Immature natural killer cell (primary cell): ENCODE measurements at places on chromosomes 12 and 14.
A peak's percentile ranks its signal among the peaks of the same experiment; 100 is the strongest.

DNA sequence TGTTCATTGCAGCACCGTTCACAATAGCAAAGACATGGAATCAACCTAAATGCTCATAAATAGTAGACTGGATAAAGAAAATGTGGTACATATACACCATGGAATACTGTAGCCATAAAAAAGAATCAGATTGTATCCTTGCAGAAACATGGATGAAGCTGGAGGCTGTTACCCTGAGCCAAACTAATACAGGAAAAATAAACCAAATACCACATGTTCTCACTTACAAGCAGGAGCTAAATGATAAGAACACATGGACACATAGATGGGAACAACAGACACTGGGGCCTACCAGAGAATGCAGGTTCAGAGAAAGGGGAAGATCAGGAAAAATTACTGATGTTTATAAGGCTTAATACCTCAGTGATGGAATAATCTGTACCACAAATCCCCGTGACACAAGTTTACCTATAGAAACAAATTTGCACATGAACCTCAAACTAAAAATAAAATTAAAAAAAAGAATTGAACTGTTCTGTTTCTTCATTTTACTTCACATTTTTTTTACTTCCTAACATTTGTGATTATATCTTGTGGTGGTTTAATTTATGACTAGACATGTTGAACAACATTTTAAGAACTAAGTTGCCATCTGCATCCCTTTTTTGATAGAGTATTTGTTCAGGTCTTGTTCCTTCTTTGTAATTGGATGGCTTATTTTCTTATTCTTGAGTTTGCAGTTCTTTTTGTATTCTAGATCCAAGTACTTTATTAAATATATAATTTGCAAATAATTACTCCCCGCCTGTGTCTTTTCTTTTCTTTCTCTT lies 835.2 kb downstream of the FSCB start:
- H3K27ac ChIP-seq, result no peak overlapping the region
- no peak overlapping the region for H3K4me3 ChIP-seq
- H3K4me1 ChIP-seq, result no peaks in the 10 kb centered on the region
- peaks cover 6% of the 10 kb centered on the region for H3K36me3 ChIP-seq

DNA sequence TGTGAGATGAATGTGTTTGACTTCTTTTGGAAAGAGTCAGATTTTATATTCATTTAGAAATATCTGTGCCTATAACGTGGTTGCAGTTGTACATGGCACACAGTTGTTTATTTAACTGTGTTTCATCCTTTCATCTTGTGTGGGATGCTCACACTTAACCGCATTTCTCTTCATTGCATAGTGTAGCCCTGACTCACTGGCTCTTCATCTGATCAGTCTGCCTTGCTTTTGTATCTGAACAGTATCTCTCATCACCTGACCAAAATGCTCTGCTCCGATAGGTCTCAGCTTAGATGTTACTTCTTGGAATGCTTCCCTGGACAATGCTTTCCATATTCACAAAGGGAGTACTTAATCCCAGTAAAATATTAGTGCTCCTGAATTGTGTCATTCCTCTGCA lies 83.4 kb downstream of the PDE3A start:
- no peak overlapping the region for H3K4me3 ChIP-seq
- DNase-seq, result no peak
- no peaks in the 10 kb centered on the region for H3K4me1 ChIP-seq
- peaks cover 4% of the 10 kb centered on the region for H3K27me3 ChIP-seq
- no peak overlapping the region for H3K27ac ChIP-seq
- no peaks in the 10 kb centered on the region for H3K36me3 ChIP-seq

DNA sequence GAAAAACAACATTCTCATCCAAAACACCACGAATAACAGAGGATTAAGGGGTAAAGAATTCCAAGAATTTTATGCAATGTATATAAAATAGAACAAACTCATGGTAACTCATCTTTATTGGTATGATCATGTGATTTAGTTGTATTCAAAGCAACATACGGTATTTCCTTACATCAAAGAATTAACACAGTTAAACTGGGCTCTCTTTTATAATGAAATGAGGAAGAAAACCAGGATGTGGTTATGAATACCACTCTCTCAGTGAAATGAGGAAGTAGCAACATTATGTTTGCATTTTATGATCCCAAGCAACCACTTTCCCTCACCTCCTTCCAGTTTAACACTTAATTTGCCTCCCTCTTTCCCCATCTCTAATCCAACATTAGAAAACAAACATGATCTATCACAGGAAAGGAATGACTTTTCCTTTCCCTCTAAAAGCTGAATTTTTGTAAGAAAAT lies 22.9 kb downstream of the SPTLC2 start:
- peak overlapping the region; percentile 96 for H3K27ac ChIP-seq
- DNase-seq, result peak; percentile 40
- peaks cover 78% of the 10 kb centered on the region for H3K4me1 ChIP-seq
- peak overlapping the region; percentile 82 for H3K4me3 ChIP-seq
- peaks cover 20% of the 10 kb centered on the region for H3K36me3 ChIP-seq

GRCh38 chr12:49987625-49988303 lies 15.0 kb downstream of the AQP6 start:
- no peaks in the 10 kb centered on the region for H3K27me3 ChIP-seq
- no peak for DNase-seq
- H3K4me1 ChIP-seq, result no peaks in the 10 kb centered on the region
- no peak overlapping the region for H3K27ac ChIP-seq

GRCh38 chr14:69089046-69089445 lies 63.9 kb downstream of the DCAF5 start:
- peaks cover 6% of the 10 kb centered on the region for H3K36me3 ChIP-seq
- no peak overlapping the region for H3K27ac ChIP-seq
- peaks cover 11% of the 10 kb centered on the region for H3K4me1 ChIP-seq

GRCh38 chr14:50249136-50249775 lies 17.9 kb upstream of the SOS2 start:
- no peak overlapping the region for H3K27ac ChIP-seq
- no peak for DNase-seq
- no peaks in the 10 kb centered on the region for H3K27me3 ChIP-seq
- peaks cover 32% of the 10 kb centered on the region for H3K36me3 ChIP-seq

DNA sequence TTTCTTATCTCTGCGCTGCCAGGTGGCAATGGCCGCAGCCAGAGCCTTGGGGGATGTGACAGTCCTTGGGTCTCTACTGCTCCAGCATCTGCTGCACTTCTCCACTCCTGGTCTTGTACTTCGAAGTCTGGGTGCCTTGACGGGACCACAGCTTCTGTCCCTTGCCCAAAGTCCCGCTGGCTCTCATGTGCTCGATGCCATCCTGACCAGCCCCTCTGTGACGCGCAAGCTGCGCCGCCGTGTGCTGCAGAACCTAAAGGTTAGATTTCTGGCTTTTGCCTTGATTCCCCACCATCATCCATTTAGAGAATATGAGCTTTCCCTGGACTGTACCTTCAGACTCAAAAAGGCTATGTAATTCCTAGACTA lies 3.8 kb downstream of the CIDEB start:
- H3K27me3 ChIP-seq, result peaks cover 6% of the 10 kb centered on the region
- peaks cover 53% of the 10 kb centered on the region for H3K4me1 ChIP-seq
- no peak for DNase-seq
- H3K36me3 ChIP-seq, result peaks cover 36% of the 10 kb centered on the region
- no peak overlapping the region for H3K4me3 ChIP-seq
- no peak overlapping the region for H3K27ac ChIP-seq

- peaks cover 2% of the 10 kb centered on the region for H3K27me3 ChIP-seq
- H3K4me3 ChIP-seq, result no peak overlapping the region
- no peak overlapping the region for H3K27ac ChIP-seq
- DNase-seq, result no peak
- no peaks in the 10 kb centered on the region for H3K36me3 ChIP-seq
Observed at GRCh38 chr12:80805106-80805505, 88.4 kb downstream of the MYF5 start.

DNA sequence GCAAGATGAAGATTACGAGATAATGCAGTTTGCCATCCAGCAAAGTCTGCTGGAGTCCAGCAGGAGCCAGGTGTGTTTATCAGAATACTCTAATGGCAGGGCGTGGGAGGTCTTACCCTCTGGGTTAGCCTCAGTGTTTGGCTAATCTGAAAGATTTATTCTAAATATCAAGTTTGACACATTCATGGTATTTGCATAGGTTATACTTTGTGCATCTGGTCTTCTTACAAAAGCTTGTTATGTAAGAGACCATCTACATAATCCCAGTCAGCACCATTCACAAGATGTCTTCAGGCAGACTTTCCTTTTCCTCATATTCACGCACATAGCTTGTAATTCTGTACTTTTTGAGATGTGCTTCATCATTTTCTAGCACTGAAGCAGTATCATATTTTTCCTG lies 14.4 kb downstream of the C12orf76 start:
- H3K4me3 ChIP-seq, result no peak overlapping the region
- H3K36me3 ChIP-seq, result peaks cover 41% of the 10 kb centered on the region
- H3K27me3 ChIP-seq, result no peaks in the 10 kb centered on the region
- H3K4me1 ChIP-seq, result peaks cover 5% of the 10 kb centered on the region

DNA sequence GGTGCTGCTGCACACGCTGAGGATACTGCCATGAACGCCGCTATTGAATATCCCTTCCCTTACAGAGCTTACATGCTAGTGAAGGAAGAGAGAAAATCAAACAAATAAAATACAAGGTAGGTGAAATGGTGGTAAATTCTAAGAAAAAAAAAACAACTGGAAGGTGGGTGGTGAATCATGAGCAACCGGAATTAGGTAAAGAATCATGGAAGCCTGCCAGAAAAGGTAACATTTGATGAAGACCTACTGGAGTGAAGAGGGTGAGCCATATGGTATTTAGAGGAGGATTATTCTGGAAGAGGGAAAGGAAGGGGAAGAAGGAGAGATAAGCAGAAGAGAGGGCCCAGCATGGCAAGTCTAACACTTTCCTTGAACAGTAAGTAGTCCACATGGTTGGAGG lies 76.1 kb downstream of the LRIG3 start:
- no peak overlapping the region for H3K4me3 ChIP-seq
- H3K4me1 ChIP-seq, result no peaks in the 10 kb centered on the region
- no peaks in the 10 kb centered on the region for H3K27me3 ChIP-seq
- no peaks in the 10 kb centered on the region for H3K36me3 ChIP-seq

GRCh38 chr12:70721656-70722357 lies 84.6 kb upstream of the PTPRB start:
- no peak for DNase-seq
- H3K36me3 ChIP-seq, result no peaks in the 10 kb centered on the region
- no peak overlapping the region for H3K4me3 ChIP-seq
- no peaks in the 10 kb centered on the region for H3K27me3 ChIP-seq
- H3K27ac ChIP-seq, result peak overlapping the region; percentile 25

GRCh38 chr14:65966188-65966587 lies 520.0 kb upstream of the CCDC196 start:
- no peaks in the 10 kb centered on the region for H3K36me3 ChIP-seq
- H3K4me3 ChIP-seq, result no peak overlapping the region
- DNase-seq, result no peak
- H3K4me1 ChIP-seq, result no peaks in the 10 kb centered on the region

GRCh38 chr14:105767315-105767714 lies 240.9 kb downstream of the TMEM121 start:
- H3K27ac ChIP-seq, result no peak overlapping the region
- H3K27me3 ChIP-seq, result no peaks in the 10 kb centered on the region
- no peak for DNase-seq

- H3K36me3 ChIP-seq, result no peaks in the 10 kb centered on the region
- peak within 1 kb of the TSS; percentile 71 for H3K4me3 ChIP-seq
- DNase-seq, result no peak
- peaks cover 15% of the 10 kb centered on the region for H3K4me1 ChIP-seq
Observed at GRCh38 chr12:56020423-56021184, at the start of gene IKZF4. TSS of gene IKZF4 (plus strand) at chr12:56021043. CDS start at chr12:56021494, 451 bp downstream.

GRCh38 chr12:70070494-70071007 lies 172.7 kb upstream of the CNOT2 start:
- no peaks in the 10 kb centered on the region for H3K36me3 ChIP-seq
- H3K4me3 ChIP-seq, result no peak overlapping the region
- peaks cover 9% of the 10 kb centered on the region for H3K4me1 ChIP-seq

GRCh38 chr12:106136263-106136662 lies 2.5 kb downstream of the NUAK1 start:
- peak overlapping the region; percentile 52 for H3K4me3 ChIP-seq
- no peaks in the 10 kb centered on the region for H3K36me3 ChIP-seq
- H3K27me3 ChIP-seq, result peaks cover 22% of the 10 kb centered on the region
- peak; percentile 54 for DNase-seq

DNA sequence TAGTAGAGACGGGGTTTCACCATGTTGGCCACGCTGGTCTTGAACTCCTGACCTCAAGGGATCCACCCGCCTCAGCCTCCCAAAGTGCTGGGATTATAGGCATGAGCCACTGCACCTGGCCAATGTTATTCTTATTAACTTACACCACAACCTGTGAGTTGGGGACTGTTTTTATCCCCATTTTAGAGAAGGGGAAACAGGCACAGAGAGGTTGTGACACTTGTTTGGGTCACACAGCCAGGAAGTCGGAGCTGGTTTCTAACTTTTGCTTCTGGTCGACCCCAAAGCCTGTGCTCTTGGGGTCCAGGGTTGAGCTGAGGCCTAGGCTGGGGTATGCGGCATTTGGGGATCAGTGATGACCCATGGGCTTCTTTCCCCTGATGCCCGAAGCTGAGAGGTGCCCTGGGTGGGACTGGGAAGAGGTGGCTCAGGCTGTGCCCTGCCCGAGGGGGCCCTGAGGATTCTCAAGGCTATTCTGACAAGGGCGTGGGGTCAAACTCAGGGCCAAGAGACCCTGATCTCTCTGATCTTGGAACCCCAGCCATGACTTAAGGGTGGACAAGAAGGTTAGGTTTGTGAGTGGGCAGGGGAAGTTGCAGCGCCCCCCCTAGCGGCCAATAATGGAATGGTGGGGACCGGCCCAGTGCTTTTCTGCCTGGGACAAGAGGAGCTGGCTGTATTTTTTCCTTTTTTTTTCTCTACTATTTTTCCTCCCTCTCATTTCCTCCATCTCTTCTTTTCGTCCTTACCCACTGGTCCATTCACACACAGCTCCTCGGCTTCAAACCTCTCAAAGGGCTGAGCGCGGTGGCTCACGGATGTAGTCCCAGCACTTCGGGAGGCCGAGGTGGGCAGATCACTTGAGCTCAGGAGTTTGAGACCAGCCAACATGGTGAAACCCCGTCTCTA lies 3.0 kb downstream of the SDSL start:
- H3K4me1 ChIP-seq, result peaks cover 2% of the 10 kb centered on the region
- peaks cover 6% of the 10 kb centered on the region for H3K27me3 ChIP-seq

- H3K36me3 ChIP-seq, result no peaks in the 10 kb centered on the region
- peak overlapping the region; percentile 85 for H3K27ac ChIP-seq
- H3K27me3 ChIP-seq, result peaks cover 13% of the 10 kb centered on the region
- no peak for DNase-seq
Observed at GRCh38 chr12:107759410-107759809, 1.5 kb downstream of the PRDM4 start.

DNA sequence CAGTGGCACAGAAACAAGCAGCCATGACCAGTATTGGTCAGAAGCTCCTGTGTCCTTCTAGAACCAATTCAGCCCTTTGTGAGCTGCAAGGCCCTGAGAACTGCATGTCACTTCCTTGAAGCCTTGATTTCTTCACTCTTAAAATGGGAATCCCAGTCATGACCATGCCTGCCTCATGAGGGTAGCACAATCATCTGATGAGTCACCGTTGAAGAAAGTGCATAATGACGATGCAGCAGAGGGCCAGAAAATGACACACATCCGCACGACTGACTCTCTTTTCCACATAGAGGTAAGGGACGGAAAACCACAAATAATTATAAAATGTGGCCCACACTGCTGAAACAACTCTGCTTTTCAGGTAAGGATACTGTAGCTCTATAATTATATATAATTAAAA lies 777.4 kb downstream of the BCL11B start:
- DNase-seq, result no peak
- no peaks in the 10 kb centered on the region for H3K36me3 ChIP-seq
- peaks cover 8% of the 10 kb centered on the region for H3K27me3 ChIP-seq
- no peaks in the 10 kb centered on the region for H3K4me1 ChIP-seq
- H3K27ac ChIP-seq, result no peak overlapping the region
- no peak overlapping the region for H3K4me3 ChIP-seq
